ENCODE measurements at places on chromosomes 2 and 18.
A peak's percentile ranks its signal among the peaks of the same experiment; 100 is the strongest.

- DNase-seq = peak; percentile 61
Measured at GRCh38 chr2:12501469-12502158, 215.1 kb upstream of the TRIB2 start.

- DNase-seq = no peak
Measured at GRCh38 chr2:226885769-226886435, 50.0 kb downstream of the RHBDD1 start.

DNA sequence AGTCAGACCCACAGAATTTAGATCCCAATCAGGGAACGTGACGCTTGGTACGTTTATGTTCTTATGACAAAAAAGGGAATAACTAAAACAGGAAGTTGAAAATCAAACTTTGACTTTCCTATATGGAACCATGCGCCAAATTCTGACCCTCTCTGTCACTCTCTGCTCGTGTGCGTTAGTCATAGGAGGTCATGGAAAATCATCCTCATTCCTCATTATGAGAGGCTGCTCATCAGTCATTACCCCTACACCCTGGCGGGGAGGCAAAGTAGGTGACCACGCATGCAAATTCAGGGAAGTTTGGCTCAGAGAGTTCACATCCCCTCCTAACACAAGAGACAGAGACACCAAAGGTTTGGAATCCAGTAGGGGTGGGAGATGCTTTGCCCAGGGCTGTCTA, 15.5 kb downstream of the IL1F10 start:
- no peak for DNase-seq

- no peak for DNase-seq
Measured at GRCh38 chr2:20724500-20725053, 57.6 kb downstream of the GDF7 start.

DNA sequence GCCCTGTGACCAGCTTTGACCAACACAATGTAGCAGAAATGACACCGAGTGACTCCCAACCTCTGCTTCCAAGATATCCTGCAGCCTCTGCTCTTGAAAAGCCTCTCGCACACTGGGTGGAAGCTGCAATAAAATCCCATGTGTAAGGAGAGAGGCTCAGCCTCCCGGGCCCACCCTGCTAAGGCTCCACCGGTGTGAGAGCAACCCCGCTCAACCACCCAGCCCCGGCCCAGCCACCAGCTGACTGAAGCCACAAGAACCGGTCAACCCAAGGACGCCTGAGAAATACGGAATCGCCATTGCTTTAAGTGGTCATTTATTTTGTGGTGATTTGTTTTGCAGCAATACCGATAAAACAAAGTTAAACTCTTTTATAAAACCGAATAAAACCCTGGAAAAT, 452.8 kb upstream of the SMIM21 start:
- no peak for DNase-seq

DNA sequence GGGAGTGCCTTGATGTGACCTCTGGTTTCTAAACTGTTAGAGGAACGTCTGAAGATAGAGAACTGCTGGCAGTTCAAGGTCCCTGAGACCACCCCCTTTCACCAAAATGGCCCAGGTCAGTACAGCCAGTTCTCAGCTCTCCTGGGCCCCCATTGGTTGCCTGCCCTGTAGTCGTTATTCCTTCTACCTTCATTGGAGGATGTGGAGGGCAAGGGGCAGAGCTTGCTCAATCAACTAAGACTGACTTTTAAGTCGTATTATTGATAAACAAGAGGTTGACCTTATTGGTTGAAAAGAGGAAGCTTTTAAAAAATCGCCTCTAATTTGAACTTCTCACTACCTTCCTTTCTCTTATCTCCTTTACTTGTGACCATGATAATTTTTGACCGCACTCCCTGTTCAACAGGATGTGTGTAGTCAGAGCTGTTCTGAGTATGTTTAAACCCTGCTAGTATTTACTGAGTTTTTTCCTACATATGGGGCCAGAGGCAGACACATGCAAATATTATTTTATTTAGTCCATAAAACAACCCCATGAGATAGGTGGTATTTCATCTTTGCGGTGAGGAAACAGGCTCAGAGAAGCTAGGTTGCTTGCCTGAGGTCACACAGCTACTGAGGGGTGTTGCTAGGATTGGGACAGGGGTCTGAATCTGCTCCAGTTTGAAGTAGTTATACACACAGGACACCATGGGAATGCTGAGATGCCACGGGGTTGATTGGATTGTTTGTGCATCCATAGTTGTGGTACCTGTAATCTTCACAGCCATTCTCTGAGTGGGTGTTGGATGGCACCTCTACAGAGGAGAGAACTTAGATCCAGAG, 65.9 kb downstream of the TMEM247 start:
- no peak for DNase-seq

DNA sequence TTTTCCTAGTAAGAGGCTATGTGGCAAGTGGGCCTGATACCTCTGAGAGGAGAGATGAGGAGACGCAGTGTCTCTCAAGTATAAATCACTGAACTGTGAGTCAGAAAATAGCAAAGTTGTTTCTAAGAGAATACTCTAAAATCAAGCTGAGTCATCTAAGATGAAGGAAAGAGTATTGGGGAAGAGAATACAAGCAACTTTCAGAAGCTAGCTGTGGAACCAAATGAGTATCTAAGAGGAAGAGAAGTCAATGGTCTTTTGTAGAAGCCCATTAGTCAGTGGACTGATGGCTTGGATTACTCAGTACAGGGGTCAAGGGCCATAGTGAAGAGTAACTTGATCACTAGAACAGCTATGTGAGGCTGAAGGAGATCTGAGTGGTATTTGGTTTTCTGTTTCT, 2.7 kb upstream of the DCC start:
- no peak for DNase-seq

DNA sequence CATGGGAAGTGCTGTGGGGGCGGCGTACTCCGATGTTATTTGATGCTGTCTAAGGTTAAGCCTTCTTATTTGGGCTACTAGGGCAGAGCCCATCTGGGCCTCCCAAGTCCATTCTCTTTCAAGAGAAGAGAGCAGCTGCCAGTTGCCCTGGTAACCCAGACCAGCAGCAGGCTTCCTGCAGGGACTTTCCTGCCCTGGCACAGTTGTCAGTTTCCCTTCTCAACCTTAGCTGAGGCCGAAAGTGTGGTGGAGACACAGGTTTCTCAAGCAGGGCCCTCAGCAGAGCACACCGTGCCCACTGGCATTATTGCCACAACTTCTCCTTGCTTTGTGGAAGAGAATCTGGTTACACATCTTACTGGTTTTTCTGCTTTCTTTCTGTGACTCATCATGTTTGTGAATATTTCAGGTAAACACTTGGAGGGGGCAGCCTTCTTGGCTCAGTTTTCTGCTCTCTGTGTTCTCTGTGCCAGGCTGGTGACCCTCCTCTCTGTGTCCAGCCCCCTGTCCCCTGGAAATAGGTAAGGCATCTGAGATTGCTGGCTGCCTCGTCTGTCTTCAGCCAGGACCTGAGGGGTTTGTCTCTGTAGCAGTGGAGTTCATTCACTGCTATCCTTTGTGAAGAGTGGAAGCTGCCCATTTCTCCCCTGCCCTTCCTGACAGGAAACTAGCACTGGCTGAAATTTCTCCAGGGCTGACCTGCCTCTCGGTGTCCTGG, 111.0 kb downstream of the B3GNT2 start:
- DNase-seq = no peak

DNA sequence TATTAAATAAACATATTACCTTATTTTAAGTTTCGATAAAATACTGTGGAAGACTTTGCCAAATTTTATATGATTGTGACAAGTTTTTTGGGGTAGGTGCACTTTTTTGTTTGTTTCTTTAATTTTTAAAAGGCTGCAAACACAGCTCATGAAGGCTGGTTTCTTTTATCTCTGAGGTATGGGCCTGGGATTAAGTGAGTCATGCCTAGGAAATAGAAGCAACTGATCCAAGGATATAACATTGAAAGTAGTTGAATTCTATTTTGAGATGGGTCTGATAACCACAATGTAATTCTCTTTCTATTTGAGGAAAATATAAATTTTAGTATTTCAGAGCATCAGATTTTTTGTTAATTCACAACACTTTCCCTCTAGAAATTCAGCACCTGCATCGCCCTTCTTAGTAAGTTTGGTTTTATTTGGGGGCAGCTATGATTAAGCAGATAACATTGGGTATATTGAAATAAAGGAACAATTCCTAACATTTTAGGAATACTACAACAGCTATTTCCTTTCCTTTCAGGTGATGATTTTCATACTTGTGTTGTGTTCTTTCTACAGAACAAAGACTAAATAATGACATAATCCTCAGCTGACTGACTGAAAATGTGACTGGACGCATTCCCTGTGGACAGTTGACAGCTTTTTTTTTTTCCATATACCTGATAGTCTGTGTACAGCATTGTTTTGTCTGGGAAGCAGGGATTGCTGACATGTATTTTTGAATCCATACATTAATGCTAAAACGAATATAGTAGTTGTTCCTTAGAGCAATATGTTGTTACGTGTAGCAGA, 16.8 kb downstream of the RBM45 start:
- no peak for DNase-seq

DNA sequence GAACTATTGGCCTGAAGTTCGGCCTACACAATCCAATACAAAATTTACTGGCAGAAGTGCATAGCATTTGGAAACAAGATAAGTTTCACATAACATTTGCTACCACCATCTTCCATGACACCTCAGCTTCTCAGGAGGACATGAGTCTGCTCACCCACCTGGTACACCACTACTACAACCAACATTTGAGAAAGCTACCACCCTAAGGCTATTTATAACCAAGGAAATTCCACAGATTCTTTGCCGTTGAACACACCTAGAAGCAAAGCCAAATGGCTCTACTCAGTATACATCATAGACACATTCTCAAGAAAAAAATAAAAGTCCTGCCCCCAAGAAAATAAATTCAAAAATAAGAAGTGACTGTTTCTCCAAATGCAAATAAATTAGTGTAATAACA, 145.3 kb downstream of the SPAG16 start:
- DNase-seq = no peak

DNA sequence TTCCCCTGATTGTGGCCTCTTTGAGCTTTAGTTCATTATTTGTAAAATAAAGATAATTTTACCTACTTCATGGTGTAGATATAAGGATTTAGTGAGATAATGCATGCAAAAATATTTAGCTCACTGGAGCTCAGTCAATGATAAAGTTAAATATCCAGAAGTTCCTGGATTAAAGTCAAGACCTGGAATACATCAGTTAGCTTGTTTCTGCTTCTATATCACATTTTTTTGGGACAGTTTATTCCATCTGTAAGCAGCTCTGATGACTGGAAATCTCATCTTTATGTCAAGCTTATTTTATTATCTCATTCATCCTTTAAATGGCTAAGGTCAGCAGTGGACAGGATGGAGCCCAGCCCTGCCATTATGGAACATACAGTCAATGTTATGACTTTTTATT, 152.0 kb downstream of the EVA1A start:
- DNase-seq = no peak

DNA sequence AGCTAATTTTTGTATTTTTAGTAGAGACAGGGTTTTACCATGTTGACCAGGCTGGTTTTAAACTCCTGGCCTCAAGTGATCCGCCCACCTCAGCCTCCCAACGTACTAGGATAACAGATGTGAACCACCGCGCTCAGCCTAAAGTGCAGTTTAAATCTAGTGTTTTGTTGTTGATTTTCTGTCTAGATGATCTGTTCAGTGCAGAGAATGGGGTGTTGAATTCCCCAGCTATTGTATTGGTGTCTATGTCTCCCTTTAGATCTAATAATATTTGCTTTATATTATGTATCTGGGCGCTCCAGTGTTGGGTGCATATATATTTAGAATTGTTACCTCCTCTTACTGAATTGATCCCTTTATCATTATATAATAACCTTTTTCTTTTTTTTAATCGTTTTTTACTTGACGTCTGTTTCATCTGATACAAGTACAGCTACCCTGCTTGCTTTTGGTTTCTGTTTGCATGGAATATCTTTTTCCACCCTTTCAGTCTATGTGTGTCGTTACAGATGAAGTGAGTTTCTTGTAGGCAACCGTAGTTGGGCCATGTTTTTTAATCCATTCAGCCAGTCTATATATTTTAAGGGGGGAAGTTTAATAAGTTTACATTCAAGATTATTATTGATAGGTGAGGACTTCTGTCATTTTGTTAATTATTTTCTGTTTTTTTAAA, 34.3 kb downstream of the GALM start:
- no peak for DNase-seq

GRCh38 chr2:173962583-173963110, 2.5 kb downstream of the SP3 start:
- no peak for DNase-seq

DNA sequence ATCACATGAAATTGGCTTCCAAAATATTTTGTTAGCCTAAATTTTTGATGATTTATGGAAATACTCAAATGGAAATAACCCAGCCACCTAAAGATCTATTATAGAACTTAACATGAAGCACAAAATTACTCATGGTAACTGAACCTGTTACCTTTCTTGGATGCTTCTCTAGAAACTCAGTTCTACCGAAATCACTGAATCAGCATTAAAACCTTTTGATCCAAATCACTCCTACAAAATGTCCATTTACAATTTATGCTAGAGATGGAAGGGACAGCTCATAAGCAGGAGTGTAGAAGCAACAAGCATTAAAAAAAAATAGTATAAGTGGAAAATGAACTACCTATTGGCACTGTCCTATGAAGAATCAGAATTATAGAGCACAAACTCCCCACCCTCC, 2.1 kb downstream of the PRPF40A start:
- DNase-seq = no peak

GRCh38 chr2:161990741-161991140, 83.3 kb downstream of the DPP4 start:
- DNase-seq = no peak

DNA sequence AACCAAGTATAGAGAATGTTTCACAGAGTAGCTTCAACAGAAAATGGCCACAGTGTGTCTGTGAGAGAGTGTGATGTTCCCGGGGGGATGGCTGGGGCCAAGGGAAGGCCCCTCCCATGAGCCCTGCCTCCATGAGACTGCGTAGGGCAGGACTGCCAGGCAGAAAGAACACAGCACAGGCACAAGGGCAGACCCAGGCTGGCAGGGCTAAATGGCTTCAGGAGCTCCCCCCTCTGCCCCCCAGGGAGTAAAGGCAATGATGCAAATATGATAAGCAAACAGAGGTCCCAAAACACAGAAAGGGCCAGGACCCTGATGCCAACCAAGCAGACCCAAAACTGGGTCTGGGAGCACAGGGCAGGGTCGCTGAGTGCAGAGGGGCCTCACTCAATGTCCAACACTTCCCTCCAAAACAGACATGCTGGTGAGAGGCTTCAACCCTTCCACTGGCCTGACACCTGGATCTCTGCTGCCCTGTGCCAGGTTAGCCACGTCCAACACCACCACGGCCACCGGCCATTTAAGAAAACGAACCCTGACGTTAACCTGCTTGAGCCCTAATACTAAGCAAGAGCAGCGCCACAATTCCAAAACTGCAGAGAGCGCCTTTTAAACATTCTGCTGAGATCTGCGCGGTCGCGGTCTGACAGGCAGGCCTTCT, 90.3 kb downstream of the HDAC4 start:
- peak; percentile 1 for DNase-seq
